ENCODE measurements at places on chromosomes 12 and 14.

GRCh38 chr12:19382111-19382526 is 57.2 kb upstream of the AEBP2 start:
- DNase-seq = no peak

DNA sequence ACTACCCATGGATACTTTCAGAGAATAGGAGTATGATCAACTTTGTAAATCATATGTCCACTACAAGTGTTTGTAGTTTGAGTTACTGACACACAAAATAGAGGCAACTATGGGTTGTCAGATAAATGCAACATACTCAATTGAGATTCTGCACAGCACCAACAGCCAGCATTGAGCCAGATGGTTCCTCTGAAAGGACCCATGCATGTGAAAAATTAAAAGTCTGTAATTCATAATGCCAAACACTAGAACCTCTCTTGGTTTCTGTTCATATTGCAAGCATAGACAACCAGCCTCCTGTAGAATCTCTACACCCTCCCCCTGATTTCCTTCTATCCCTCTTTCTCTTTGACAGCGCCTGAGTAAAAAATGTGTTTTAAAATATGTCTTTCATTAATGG is 831.0 kb downstream of the C12orf50 start:
- DNase-seq = no peak

DNA sequence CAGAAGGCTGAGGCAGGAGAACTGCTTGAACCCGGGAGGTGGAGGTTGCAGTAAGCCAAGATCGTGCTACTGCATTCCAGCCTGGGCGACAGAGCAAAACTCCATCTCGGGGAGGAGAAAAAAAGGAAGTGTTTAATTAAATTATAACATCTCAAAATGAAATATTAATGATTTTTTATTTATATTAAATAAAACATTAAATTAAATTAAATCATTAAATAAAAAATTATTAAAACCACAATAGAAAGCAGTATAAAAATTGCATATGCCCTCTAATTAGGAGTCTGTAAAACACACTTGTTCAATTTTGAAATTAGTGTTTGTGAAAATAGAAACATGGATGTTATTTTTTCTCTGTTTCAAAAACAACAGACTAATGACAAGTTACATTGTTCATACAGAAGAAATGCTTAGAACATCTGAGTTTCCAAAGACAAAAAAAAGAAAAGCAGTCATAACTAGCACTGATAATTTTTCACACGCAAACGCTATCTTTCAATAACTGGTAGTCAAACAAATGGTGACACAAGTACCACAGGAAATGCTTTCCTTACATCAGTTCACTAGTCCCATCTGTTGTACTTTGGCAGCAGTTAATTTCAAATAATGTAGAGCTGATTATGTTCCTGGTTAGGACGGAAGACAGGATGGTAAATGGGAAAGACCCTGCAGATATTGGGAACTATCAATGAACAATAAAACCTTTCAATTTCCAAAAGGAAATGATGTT is 54.9 kb downstream of the HECTD4 start:
- DNase-seq = no peak

- DNase-seq = no peak
These were observed 134.0 kb downstream of the DIO2 start for GRCh38 chr14:80077262-80077661.

Data from gastrocnemius medialis (tissue), 4 donors.